ENCODE measurements at places on chromosomes 2 and 18. TPM values are rescaled to one million over a fixed set of nuclear protein-coding genes. Genes with fewer than 3 reads are reported as not detected.
A peak's percentile ranks its signal among the peaks of the same experiment; 100 is the strongest.

- no peak for DNase-seq
Measured at GRCh38 chr18:32735781-32736180, 37.0 kb downstream of the KLHL14 start.

- DNase-seq: peak; percentile 49
Measured at GRCh38 chr2:112995346-112995920, 9.8 kb upstream of the IL36A start.

The MOCOS gene
- total RNA-seq: 0.19 TPM

The RESP18 gene
- total RNA-seq: not detected

DNA sequence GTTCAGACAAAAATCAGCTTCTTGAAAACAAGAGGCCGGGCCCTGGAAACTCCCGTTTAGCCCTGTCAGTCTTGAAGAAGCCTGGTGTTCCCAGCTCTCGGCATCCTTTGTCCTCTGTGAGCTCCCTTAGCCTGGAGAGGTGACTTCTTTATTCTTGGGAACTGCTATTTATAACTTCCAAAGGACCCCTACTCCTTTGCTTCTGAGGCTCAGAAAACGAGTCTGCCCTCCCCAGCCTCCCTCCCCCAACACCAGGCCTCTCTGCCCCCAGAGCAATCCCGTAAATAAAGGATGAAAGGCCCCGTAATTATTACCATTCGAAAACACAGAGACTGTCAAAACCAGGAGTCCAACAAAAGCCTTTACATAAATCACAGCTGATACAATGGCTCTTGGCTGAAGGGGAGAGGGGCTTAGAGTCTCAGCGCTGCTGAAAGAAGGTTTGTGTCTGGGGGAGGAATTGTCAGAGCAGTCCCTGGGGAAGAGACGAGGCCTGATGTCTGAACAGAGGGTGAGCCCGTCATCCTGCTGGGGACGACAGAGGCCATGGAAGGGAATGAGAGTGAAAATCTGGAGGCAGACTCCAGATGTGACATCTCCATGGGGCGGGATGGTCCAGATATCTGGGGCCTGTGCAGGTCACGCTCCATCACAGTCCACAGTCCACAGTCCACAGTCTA lies 283.0 kb downstream of the MYCN start:
- no peak for DNase-seq

All from activated naive CD8-positive, alpha-beta T cell treated with anti-CD3 and anti-CD28 coated beads, Interleukin-2, amount 10 ng/mL, durations not matched to agents 7 days and 5 days (primary cell).